ENCODE measurements at places on chromosomes 2 and 18. TPM values are rescaled to one million over a fixed set of nuclear protein-coding genes. Genes with fewer than 3 reads are reported as not detected.

The ACTG2 gene
- polyA plus RNA-seq = 887 TPM

The PID1 gene
- polyA plus RNA-seq = 1.1 TPM

The MATN3 gene
- 2.2 TPM for polyA plus RNA-seq

The HADHA gene
- 50.4 TPM for polyA plus RNA-seq

The DGKD gene
- 8.5 TPM for polyA plus RNA-seq

The ABCA12 gene
- not detected for polyA plus RNA-seq

The CACNB4 gene
- 0.12 TPM for polyA plus RNA-seq

The IL36G gene
- polyA plus RNA-seq = not detected

All from IMR-90 (cell line).